ENCODE measurements at places on chromosomes 1 and 21.

GRCh38 chr1:56539520-56539931 is 39.8 kb downstream of the PLPP3 start:
- DNase-seq, result no peak

GRCh38 chr1:184650177-184650866 is 104.3 kb downstream of the EDEM3 start:
- no peak for DNase-seq

- no peak for DNase-seq
Observed at GRCh38 chr1:47617381-47618221, 179.8 kb downstream of the FOXD2 start.

DNA sequence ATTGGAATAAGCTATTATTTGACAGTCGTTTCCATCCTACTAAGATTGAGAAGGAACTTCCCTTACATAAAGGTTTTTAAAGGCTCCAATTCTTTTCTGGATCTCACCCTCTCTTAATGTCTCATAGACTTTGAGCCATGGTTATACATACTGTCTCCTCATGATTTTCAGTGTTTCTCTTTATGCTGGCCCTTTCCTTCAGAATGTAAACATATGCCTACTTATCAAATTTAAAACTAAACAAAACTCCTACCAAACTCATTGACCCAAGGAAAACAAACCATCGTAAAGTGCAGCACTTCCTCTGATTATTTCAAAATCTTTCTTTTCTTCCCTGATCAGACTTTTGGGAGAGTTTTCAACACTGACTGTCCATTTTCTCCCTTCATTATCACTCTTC is 163.4 kb upstream of the DPYD start:
- DNase-seq, result no peak

DNA sequence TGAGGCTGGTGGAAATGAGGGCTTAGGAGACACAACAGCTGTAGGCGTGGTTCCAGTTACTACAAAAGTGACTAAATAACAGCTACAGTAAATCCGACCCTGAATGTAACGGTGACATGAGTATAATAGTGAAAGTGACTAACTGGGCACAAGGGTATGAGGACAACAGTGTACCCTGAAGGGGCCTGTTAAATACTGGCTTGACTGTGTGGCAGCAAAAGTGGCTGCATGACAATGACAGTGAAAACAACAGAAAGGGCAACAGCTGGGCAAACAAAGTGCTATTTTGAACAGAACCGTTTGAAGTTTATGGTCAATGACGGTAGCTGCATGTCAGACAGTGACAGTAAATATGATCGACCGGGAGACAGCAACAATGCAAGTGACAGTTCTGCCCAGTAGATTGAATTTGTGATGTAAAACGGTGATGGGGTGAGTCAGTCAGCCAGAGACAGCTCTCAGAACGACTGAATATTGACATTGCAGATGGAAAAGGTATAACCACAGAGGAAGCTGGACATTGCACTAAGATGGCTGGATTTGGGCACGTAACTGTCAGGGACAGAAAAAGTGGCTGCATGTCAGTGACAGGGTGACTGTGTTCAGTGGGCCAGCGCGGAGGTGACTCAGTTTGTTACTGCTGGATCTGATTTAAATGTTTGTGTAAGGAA is 1.2 kb upstream of the ZBTB40 start:
- DNase-seq, result no peak

DNA sequence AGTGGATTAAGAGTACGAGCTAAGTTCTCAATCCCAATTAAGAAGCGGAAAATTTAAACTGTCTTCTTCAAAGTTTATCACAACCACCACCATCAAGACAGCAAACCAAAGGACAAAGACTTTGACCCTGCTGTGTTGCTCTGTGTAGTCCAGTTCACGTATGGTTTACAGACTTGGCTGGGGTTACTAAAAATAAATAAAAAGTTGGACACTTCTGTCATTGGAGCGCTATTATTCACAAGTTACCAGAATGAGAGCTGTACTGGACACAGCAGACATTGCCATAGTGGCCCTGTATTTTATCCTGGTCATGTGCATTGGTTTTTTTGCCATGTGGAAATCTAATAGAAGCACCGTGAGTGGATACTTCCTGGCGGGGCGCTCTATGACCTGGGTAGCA is 21.6 kb downstream of the MRPS6 start:
- no peak for DNase-seq

- no peak for DNase-seq
Observed at GRCh38 chr21:32705139-32705538, 22.7 kb downstream of the SYNJ1 start.

- no peak for DNase-seq
Observed at GRCh38 chr1:45116820-45117219, 89.6 kb downstream of the ZSWIM5 start.
